ENCODE measurements at places on chromosomes 7 and 10. TPM values are rescaled to one million over a fixed set of nuclear protein-coding genes. Genes with fewer than 3 reads are reported as not detected.

GRCh38 chr10:24920907-24921881 lies 31.2 kb downstream of the PRTFDC1 start:
- peaks cover 15% of the 10 kb centered on the region for H3K4me1 ChIP-seq
- peak overlapping the region; percentile 8 for H3K4me3 ChIP-seq
- no peaks in the 10 kb centered on the region for H3K27me3 ChIP-seq
- peaks cover 24% of the 10 kb centered on the region for H3K36me3 ChIP-seq
- DNase-seq, result peak; percentile 65

GRCh38 chr7:2934984-2935740 lies 91.1 kb upstream of the GNA12 start:
- peaks cover 41% of the 10 kb centered on the region for H3K36me3 ChIP-seq
- no peak overlapping the region for H3K4me3 ChIP-seq
- no peaks in the 10 kb centered on the region for H3K27me3 ChIP-seq
- peak overlapping the region; percentile 66 for H3K27ac ChIP-seq

GRCh38 chr7:148700661-148701064 lies 2.0 kb downstream of the CUL1 start:
- no peaks in the 10 kb centered on the region for H3K27me3 ChIP-seq
- peaks cover 67% of the 10 kb centered on the region for H3K4me1 ChIP-seq
- H3K4me3 ChIP-seq, result peak overlapping the region; percentile 93
- peaks cover 20% of the 10 kb centered on the region for H3K36me3 ChIP-seq
- H3K27ac ChIP-seq, result peak overlapping the region; percentile 89
- peak; percentile 53 for DNase-seq

DNA sequence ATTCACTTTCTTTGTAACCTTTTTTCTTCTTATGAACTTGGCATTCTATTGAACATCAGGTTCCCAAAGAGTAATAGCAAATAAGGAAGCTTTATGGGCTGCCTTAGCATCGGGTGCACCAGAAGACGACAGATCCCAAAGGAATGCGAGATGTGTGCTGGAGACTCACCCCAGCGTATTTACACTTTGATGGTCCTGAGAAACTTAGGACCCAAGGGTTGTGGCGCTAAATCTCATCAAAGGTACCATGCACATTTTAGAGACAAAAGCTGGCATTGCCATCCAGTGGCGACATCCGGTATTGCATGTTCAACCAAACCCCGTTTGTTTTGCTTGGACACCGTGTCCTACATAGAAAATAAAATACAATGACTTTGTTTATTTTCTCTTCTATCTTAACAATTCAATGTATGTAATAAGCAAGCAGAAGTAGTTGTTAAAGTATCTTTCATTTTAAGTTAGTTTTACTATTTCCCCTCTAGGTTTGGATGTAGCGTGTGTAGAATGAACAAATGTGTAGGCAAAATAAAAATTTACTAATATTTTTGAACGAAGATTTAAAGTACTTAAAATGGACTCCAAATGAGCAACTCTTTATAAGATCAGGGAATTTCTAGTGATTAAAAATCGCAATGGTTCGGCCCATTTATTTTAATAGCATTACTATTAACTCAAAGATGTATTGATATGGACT lies 1154.8 kb downstream of the GATA3 start:
- peaks cover 8% of the 10 kb centered on the region for H3K27me3 ChIP-seq
- H3K36me3 ChIP-seq, result no peaks in the 10 kb centered on the region
- peak; percentile 53 for DNase-seq
- no peak overlapping the region for H3K4me3 ChIP-seq

- no peaks in the 10 kb centered on the region for H3K27me3 ChIP-seq
- H3K4me1 ChIP-seq, result no peaks in the 10 kb centered on the region
- H3K36me3 ChIP-seq, result no peaks in the 10 kb centered on the region
- H3K27ac ChIP-seq, result no peak overlapping the region
Measured at GRCh38 chr7:114225784-114226183, 188.8 kb upstream of the FOXP2 start.

The LIPK gene
- total RNA-seq, result not detected

Data from activated naive CD8-positive, alpha-beta T cell treated with anti-CD3 and anti-CD28 coated beads for 36 hours (primary cell).